AG08396 (cell line): ENCODE measurements at places on chromosomes 5 and 9.

DNA sequence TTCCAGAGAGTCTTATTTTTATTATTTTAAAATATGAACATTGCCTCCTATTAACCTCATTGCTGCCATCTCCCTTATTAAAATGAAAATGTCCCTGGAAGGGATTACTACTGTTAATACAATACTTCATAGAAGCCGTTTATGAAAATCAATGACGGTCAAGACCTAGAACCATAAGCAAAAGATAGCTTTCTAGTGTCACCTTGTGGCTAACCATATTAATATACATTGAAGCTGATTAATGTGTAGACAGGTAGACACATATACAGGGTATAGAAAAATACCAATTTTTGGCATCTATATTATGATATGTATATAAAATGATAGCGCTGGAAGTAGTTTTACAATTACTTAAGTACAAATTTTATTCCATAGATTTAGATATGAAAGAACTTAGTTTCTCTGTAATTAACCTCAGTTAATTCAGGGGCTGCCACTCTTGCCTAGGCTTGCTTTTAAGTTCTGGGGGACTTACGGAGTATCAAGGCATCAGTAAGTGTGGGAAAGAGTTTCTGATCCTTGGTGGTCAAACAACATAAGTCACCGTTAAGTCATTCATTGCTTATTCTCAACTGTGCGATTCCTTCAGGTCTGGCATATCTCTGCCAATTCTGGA lies 2.5 kb upstream of the YTHDC2 start:
- no peak for DNase-seq

GRCh38 chr5:167145841-167146240 lies 1145.6 kb upstream of the WWC1 start:
- DNase-seq, result no peak

- peak; percentile 18 for DNase-seq
These were observed 617 bp downstream of the PPP6C start for GRCh38 chr9:125189011-125189360.

DNA sequence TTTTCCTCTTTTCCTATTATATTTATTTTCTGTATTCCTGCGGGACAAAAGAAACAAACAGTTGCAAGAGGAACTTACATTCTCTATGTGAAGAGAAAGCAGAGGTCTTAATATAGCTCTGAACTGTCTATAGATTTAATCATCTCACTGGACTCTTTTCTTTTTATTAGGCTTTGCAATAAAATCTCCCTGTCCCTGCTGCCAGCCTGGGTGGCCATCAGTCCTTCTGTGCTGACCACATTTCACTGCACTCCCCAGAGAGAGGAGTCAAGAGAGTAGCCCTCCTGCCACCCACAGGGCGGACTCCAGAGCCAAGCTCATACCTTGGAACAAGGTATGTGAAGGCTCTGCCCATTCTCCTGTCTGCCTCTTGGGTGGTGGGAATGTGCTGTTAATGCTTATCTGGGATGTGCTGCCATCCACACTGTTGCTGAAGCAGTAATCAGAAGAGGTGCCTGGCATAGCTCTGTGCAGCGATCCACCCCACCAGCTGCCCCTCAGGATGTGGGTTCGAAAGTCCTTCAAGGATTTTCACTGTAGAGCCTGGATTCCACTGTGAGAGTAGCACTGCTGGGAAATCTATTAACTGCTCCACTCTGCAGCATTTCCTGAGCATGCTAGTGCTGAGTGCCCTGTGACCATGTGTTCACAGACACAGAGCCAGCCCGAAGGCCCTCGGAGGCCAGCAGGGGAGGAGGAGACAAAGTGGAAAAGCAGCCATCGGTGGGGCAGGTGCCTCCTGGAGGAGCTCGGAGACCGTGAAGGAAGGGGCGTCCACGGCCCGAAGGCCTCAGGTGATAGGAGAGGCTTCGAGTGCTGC lies 334.6 kb downstream of the MED10 start:
- no peak for DNase-seq

- DNase-seq, result no peak
These were observed 68.1 kb upstream of the SIMC1 start for GRCh38 chr5:176170084-176170483.

GRCh38 chr5:155019601-155020226 lies 6.2 kb downstream of the KIF4B start:
- DNase-seq, result no peak
